ENCODE measurements at places on chromosomes 5 and 9.

DNA sequence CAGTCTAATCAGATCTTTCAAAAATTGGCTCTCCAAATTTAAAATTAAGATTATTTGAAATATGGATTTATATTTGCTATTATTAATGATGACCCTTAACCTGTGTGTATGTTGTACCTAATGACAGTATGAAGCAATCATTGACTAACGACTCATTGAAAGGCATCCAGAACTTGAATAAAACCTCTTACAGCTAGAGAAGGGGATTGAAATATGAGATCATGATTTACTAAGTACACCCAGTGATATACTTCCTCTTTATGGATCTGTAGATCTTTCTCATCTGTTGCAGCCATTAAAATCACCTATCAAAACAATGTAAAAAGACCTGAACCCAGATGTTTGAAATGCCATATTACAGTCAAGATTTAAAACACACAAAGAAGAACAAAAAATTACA is 126.5 kb downstream of the RPS23 start:
- DNase-seq, result no peak

GRCh38 chr9:135769489-135770202 is 67.7 kb downstream of the KCNT1 start:
- no peak for DNase-seq

DNA sequence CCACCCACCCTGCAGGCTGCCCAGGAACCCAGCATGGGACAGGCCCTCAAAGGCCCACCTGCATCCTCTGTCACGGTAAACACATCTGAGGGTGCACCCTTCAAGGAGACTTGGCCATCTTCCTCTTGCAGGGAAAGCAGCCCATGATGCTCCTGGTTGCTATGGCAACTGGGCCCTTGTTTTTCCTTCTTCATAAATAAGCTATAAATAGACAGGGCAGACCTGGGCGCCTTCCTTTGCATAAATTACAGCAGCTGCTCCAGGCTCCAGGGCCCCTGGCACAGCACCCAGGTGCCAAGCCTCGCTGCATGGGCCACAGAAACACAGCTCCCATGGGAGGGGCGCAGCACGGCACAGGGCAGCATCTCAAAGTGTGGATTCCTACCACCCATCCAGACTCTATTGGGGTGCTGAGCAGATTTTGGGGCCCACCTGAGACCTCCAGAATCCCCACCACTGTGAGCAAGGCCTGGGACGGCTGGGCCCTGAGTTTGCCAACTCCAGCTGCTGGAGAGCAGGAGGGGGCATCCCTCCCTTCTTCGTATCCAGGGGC is 5.8 kb upstream of the PSMB7 start:
- no peak for DNase-seq

DNA sequence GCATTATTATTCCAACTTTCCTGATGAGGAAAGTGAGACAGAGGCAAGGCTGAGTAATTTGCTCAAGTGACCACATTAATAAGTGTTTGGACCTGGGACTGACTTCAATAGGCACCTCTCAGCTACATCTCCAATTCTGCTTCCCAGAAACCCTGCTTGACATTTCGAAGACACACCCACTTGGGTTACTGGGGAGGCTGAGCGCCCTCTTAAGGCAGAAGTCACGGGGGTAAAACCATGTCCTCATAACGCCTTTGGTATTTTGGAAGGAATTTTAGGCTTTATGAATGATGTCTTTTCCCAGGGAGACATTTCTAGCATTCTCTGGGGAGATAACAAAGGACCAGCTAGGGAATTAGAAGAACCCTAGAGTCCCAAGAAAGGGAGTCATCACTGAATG is 53.3 kb downstream of the TRPC7 start:
- no peak for DNase-seq

DNA sequence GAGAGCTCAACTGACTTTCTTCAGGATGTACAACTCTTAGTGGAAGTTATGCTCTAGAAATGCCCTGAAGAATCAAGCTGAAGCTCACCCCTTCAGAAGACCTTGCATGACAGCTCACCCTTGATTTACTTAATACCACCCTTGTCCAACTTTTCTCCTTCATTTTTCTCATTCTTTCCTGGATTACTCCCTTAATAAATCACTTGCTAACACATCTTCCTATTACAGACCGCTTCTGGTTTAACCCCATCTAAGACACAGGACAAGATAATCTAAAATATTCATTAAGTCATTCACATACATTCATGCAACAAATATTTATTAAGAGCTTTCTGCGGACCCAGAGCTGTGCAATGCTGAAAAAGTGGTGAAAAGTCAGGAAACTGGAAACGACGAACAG is 630.7 kb upstream of the RORB start:
- no peak for DNase-seq

Data from GM06990 (cell line).